ENCODE measurements at places on chromosomes 1 and 21.
A peak's percentile ranks its signal among the peaks of the same experiment; 100 is the strongest.

DNA sequence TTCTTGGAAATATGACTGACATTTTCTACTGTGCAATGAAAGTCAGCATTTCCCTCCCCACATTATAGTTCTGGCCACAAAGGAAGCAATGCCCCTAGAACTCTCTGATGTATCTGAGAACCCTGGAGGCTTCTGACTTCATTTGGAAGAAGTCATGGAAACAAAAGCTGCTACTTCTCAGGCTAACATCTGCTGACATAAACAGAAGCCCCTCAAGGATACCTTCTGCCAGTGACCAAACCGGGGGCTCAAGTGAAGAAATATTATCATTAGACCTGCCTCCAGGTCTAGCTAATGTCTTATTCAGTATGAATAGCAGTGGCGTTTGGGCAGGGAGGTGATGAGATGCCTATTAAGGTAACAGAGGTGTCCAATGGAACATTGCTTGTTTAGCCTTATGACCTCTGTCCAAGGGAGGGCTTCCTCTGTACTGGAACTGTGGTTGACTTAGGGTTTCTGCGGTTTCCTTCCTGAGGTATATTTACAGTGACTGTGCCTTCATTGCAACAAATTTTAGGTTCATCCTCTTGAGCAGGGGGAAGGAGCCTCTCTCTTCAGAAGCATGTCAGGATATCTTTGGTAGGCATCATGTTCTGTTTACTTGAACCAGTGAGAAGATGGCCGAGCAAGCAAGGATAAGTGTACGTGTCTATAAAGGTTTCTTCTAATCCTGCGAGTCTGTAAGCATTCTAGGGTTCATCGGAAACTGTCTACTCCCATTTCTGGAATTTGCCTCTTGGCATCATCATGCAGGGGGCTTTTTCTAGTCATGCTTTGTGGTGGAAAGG lies 161.7 kb downstream of the PBX1 start:
- no peak for ATAC-seq

DNA sequence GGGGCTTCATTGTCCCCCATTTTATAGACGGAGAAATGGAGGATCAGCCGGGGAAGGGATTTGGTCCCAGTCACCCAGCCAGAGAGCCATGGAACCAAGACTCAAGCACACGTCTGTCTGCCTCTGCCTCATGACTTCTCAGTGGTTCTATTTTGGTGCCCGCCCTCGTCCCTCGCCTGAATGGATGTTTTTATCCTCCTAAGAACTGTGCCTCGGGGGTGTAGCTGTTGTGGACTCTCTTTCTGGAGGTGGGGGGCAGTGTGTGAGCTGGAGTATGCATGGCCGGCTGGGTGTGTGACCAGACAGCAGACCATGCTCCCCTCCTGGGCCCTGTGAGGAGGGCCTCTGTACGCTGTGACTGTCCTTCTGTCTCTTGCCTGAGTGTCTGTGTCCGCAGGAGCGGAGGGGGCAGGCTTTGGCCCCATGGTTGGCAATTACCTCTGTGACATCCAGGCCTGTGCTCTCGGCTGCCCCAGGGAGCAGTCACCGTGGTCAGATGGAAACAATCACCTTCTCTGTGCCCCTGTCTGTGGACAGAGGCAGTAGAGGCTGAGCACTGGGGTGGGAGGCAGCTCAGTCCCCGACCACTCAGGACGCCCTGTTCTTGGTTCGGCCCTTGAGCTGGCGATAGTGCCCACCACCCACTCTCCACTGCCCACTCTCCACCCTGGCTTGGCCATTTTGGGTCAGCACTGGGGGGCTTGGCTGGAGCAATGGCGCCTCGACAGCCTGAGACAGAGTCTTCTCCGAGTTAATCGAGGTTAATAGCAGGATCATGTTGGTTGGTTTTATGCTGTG lies 20.4 kb downstream of the WNT4 start:
- no peak for ATAC-seq

- no peak for ATAC-seq
Observed at GRCh38 chr1:65264197-65264929, 45.0 kb upstream of the DNAJC6 start.

DNA sequence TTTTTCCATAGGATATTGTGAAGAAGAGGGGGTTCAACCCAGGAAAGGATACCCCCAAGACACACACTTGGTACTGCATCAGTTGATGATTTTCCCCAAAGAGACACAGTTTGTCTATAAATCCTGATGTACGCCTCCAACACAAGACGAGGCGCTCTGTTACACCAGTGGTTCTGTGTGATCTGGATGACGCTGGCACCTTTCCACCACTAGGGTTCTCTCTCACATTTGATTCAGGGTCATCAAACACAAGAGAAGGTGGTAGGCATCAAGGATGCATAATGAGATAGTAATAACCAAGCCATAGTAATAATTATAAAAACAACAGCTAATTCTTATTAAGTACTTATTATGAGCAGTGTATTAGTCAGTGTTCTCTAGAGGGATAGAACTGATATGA lies 508.8 kb upstream of the ZP4 start:
- ATAC-seq: no peak

DNA sequence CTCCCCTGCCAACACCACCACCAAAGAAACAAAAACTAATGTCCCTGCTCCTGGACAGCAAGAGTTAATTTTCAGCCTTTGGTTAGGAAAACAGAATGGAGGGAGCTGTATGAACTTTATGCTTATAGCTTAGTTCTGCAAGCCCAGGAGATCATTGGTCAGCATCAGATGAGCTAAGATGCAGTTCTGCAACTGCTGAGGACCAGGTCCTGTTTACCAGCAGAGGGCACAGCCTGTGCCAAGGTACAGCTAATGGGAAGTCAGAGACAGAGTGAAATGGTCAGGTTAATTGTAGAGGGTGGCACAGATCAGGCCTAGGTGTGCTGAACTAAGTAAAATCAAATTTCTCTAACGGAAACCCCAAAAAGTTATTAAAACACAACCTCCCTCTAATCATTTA lies 161.3 kb downstream of the ROR1 start:
- ATAC-seq: no peak

GRCh38 chr1:91993256-91993655 lies 36.5 kb upstream of the EPHX4 start:
- no peak for ATAC-seq

GRCh38 chr1:38113159-38113666 lies 66.6 kb upstream of the POU3F1 start:
- no peak for ATAC-seq

GRCh38 chr21:42580076-42580792 lies 66.6 kb downstream of the SLC37A1 start:
- no peak for ATAC-seq

DNA sequence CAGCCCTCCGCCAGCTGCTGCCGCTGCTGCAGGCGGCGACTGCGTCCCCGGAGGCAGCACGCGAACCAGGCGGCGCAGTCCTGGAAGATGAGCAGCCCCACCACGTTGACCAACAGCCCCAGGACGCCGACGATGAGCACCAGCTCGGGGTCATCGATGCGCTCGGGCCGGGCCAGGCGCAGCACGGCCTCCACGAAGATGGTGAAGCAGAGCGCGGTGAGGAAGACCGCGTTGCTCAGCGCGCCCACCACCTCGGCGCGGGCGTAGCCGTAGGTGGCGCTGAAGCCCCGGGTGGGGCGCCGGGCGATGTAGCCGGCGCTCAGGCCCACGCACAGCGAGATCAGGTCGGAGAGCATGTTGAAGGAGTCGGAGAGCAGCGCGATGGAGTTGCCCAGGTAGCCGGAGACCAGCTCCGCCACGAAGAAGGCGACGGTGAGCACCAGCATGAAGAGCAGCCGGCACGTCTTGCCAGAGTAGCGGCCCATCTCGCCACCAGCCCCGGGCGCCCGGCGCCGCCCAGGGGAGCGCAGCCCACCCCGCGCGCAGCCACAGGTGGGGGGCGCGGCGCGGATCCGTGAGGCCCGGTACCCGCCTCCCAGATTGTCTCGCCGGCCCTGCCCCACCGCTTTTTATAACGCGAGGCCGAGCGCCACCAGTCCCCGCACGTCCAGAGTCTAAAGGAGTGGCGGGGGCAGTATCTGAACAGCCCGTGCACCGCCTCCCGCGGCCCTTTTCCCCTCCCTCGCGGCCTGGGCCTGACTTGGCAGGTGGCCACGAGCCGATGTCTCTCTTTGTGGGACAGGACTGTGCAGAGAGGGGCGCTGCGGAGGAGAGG lies at the start of gene SLC30A10:
TSS of gene SLC30A10 (minus strand) at position 602 of the 835 bp plus-strand sequence. CDS start at position 485, 117 bp downstream.
- ATAC-seq: peak; percentile 61

DNA sequence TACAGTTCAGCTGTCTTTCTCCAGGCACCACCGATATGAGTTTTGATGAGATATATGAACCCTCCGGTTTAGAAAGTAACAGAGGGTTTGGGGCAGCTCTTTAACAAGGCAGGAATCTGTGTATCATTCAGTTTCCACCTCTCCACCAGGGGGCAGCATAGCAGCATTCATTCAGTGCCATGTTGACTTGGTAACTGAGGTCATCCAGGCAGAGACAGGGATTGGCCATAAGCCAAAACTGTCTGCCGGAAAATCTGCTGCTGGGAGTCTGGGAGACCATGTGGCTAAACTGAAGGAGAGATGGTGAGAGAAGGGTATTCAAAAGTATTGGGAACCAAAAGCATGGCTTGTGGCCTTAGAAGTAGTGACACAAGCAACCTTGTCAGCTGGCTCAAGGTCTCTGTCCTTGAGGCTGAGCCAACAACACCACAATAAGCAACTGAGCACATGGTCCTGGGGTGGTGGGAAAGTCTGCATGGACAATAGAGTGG lies 98.5 kb downstream of the LMX1A start:
- no peak for ATAC-seq

DNA sequence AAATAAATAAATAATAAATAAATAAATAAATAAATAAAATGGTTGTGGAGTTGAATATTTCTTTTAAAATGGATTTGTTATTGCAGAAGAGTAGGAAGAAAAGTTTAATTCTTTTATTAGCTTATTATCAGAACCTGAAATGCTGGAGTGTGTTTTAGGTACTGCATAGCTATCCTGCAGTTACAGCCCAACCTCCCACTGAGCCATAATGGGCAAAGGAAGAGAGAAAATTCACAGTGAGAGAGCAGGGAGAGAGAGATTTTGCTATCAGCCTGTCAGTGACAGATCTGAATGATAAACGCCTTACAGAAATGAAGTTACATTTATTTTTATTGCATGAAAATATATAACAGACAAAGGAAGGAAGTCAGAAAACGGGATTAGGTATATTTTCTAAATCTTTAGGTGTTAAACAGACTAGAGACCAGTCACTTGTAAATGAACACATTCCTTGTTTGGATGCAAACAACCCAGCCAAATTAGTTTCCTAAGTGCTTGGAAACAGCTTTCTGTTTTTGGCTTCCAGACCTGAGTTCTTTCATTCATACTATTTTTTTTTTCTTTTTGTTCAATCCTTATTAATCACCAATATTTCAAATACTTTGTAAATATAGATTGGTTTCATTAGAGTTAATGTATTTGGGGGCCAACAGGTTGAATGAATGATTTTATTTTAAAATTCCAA lies 425.3 kb downstream of the USP25 start:
- ATAC-seq: no peak

- ATAC-seq: no peak
Observed at GRCh38 chr1:26188477-26188876, 1.9 kb upstream of the CATSPER4 start.

GRCh38 chr1:113674591-113674990 lies 84.7 kb downstream of the PHTF1 start:
- no peak for ATAC-seq

DNA sequence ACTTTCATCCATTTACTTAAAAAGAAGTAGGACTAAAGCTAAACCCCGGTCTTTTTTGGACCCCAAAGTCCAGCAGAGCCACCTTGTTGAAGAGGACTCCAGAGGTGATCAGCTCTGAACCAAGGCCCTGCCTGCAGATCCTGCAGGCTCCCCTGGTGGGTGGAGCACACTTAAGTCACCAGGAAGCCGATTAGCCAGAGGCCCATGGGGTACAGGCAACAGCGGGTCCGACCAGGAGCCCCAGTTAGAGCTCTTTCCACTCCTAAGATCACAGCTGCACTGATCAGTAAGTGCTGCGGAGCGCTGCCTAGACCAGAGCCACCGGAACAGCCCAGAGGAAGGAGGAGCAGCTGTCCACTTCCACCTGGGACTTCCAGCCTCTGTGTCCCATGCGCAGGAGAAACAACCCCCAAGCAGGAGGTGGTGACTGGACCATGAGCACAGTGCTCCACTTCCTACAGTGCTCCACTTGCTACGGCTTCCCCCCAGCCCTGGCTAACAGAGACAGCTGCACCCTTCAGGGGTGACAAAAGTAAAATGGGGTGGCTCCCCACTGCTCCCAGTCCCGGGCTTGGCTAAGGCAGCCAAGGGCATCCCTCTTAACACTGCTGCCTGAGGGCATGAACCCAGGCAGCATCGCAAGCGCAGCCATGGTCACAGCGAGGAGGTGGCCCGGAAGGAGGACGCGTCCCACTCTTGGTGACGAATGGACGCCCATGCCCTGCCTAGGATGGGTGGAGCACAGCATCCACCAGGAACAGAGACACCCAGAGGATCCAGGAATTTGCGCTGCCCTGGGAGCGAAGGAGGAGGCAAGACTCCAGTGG lies 58.0 kb downstream of the NPHP4 start:
- ATAC-seq: no peak

All from stimulated activated memory B cell treated with anti-CD40 and anti-IgM and Interleukin-4, amounts not matched to agents 10 μg/mL and 1 μg/mL and 100 μg/mL, for 72 hours (primary cell).